ENCODE measurements at places on chromosomes 11 and 22. TPM values are rescaled to one million over a fixed set of nuclear protein-coding genes. Genes with fewer than 3 reads are reported as not detected.

GRCh38 chr11:20238712-20239111, 78.4 kb upstream of the DBX1 start:
- H3K27me3 ChIP-seq, result no peaks in the 10 kb centered on the region
- no peaks in the 10 kb centered on the region for H3K36me3 ChIP-seq
- H3K4me1 ChIP-seq, result no peaks in the 10 kb centered on the region
- H3K27ac ChIP-seq, result no peak overlapping the region
- H3K4me3 ChIP-seq, result no peak overlapping the region

DNA sequence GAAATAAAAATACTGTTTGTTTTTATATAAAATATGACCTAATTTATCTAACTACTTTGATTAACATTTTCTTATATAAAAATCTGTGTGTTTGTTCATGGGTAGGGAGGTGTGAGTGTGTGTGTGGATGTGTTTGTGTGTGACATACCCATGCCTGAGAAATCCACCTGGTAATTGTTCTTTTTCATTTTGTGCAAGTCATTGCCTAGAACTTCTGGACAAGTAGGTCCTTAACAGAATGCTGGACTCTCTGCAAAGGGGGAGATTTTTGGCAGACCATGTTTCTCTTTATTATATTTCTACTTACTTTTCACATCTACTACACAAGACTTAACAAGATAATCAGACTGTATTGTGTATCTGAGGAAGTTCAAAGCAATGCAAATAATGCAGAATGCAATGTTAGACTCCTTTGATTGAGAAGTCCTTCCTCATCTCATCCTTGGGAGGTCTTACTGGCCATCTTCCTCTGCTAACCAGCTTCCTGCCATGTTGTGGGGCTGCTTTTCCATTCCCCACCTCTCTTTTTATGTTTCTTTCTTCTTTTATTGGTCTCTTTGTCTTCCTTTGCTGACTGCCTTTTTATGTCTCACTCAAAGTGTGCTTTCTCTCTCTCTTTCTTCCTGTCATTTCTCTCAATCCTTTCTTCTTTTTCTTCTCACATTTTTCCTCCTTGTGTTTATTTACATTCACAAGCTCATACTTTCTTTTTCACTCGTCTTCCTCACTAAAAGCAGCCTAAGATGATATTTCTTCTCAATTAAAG, 1017.0 kb upstream of the CNTN5 start:
- no peaks in the 10 kb centered on the region for H3K27me3 ChIP-seq
- H3K27ac ChIP-seq, result no peak overlapping the region
- H3K4me3 ChIP-seq, result no peak overlapping the region

GRCh38 chr11:73192272-73192671, 25.8 kb upstream of the P2RY2 start:
- H3K36me3 ChIP-seq, result no peaks in the 10 kb centered on the region
- no peak overlapping the region for H3K4me3 ChIP-seq
- H3K27ac ChIP-seq, result no peak overlapping the region
- no peak for DNase-seq

- H3K4me1 ChIP-seq, result peaks cover 6% of the 10 kb centered on the region
- H3K36me3 ChIP-seq, result no peaks in the 10 kb centered on the region
- no peaks in the 10 kb centered on the region for H3K27me3 ChIP-seq
- no peak for DNase-seq
These were observed 4.1 kb upstream of the USP18 start for GRCh38 chr22:18145676-18146388.

DNA sequence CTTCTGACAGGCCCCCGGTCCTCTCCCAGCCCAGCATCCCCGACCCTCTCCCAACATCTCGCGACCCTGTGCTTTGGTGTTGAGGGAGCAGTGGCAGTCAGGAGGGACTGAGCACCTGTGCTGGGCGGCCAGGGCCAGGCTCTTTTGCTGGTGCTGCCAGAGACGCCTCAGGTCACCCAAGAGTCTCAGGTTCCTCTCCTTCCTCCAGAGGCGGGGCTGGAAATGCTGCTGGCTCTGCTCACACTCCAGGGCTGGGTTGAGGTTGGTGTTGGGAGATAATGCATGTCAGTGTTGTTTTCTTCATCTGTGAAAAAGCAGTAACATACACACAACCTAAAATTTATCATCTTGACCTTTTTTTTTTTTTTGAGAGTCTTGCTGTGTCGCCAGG, 1.2 kb upstream of the IGLL1 start:
- H3K27ac ChIP-seq, result no peak overlapping the region

DNA sequence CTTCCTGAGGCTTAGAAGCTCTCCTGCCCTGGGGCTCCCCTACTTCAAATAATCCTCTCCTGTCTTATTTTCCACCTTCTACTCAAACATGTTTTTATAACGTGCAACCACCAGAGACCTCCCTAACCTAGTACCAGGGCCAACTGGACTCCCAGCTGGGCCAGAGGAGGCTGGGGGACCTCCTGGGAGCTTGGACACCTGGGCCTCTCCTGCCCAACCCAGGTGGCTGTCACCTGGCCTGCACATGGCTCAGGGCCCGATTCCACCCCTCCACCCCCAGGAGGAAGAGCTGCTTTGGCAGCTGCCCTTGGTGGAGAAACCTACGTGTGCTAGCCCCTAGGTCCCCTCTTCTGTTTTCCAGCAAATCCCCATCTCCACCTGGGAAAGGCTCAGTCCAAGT, 105.2 kb downstream of the ABTB2 start:
- no peak overlapping the region for H3K4me3 ChIP-seq
- H3K36me3 ChIP-seq, result no peaks in the 10 kb centered on the region
- DNase-seq, result no peak
- H3K27me3 ChIP-seq, result no peaks in the 10 kb centered on the region
- H3K4me1 ChIP-seq, result peaks cover 13% of the 10 kb centered on the region
- no peak overlapping the region for H3K27ac ChIP-seq

- H3K36me3 ChIP-seq, result no peaks in the 10 kb centered on the region
- peaks cover 14% of the 10 kb centered on the region for H3K27me3 ChIP-seq
- peak; percentile 65 for DNase-seq
- H3K4me1 ChIP-seq, result peaks cover 17% of the 10 kb centered on the region
- peak within 1 kb of the TSS; percentile 97 for H3K27ac ChIP-seq
These were observed at the start of gene CECR2 for GRCh38 chr22:17369439-17370025. TSS of gene CECR2 (plus strand) at chr22:17369460. CDS start at chr22:17369784, 324 bp downstream.

DNA sequence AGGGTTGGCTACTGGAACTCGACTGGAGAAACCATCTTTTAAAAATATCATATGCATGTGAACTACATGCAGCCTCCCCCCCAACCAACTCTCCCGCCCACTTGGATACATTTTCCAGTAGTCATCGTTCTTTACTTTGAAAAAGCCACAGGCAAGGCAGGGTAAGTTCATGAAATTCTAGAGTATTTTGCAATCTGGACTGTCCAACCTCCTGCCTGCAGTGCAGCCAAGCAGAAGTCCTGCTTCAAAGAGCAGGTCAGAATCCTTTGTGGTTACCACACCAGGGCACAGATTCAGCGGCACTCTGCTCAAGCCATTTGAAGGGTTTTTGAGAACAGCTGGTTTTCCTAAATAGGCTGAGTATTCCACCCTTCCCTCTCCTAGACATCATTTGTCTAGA, 12.1 kb downstream of the ELF5 start:
- no peak overlapping the region for H3K27ac ChIP-seq
- peaks cover 3% of the 10 kb centered on the region for H3K27me3 ChIP-seq
- H3K4me3 ChIP-seq, result no peak overlapping the region
- peaks cover 4% of the 10 kb centered on the region for H3K4me1 ChIP-seq

DNA sequence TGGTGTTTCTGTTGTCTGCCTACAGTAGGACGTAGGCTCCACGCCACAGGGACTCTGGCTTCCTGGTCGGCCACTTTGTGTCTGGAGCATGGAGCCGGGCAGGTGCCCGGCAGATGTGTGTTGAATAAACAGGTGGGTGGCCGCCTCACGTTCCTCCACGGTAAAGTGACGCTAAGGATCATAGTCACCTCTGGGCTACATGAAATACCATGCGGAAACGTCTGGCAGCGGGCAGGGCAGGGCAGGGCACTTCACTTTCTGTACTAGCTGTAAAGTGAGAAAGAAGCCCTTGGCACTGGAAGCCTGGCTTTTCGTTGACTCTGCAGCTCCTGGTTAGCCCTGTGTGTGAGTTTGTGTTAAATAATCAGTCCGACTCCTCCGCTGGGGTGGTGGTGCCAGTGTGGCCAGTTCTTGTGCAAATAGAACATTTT, 52.4 kb downstream of the MCM5 start:
- DNase-seq, result no peak
- peaks cover 13% of the 10 kb centered on the region for H3K27me3 ChIP-seq
- H3K4me1 ChIP-seq, result peaks cover 4% of the 10 kb centered on the region
- H3K27ac ChIP-seq, result no peak overlapping the region

GRCh38 chr11:96322775-96323641, 20.0 kb downstream of the MAML2 start:
- no peaks in the 10 kb centered on the region for H3K4me1 ChIP-seq
- DNase-seq, result no peak
- H3K36me3 ChIP-seq, result no peaks in the 10 kb centered on the region
- no peaks in the 10 kb centered on the region for H3K27me3 ChIP-seq
- H3K4me3 ChIP-seq, result no peak overlapping the region
- no peak overlapping the region for H3K27ac ChIP-seq

DNA sequence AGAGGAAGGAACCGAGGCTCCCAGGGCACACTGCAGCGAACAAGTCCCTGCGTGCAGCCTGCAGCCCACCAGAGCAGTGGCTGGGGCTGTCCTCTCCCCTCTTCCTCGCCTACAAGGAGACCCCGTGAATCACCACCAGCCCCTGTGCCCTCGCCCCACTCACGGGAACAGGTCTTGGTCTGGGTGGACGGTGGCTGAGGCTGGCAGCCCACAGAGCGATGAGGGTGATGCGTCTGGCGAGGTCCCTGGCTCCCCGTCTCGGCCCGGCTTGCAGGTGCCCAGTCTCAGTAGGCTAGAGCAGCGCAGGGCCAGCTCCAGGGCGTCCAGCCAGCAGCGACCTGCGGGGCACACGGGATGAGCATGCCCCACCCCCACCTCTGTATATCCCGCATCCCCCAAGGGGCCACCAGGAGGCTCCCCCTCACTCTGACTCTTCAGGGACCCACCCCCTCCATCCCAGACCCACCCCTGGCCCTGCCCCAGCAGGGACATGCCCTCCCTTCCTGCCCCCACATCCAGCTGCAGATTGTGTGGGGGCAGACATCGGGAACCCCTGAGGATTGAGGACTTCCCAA, 50.5 kb upstream of the CARS1 start:
- H3K27me3 ChIP-seq, result no peaks in the 10 kb centered on the region
- no peak for DNase-seq
- no peak overlapping the region for H3K27ac ChIP-seq
- H3K4me3 ChIP-seq, result no peak overlapping the region
- H3K4me1 ChIP-seq, result no peaks in the 10 kb centered on the region
- H3K36me3 ChIP-seq, result peaks cover 24% of the 10 kb centered on the region

- H3K36me3 ChIP-seq, result no peaks in the 10 kb centered on the region
- H3K27me3 ChIP-seq, result peaks cover 12% of the 10 kb centered on the region
- no peak overlapping the region for H3K4me3 ChIP-seq
- no peak overlapping the region for H3K27ac ChIP-seq
- H3K4me1 ChIP-seq, result peaks cover 20% of the 10 kb centered on the region
These were observed 34.1 kb downstream of the LIF start for GRCh38 chr22:30212363-30212995.

KRTAP5-2 gene
- total RNA-seq, result not detected

GTSE1 gene
- total RNA-seq, result 4.4 TPM

VPREB1 gene
- 0.18 TPM for total RNA-seq

ACAT1 gene
- total RNA-seq, result 77.4 TPM

EHBP1L1 gene
- total RNA-seq, result 176 TPM

PYGM gene
- total RNA-seq, result 165 TPM

PKDREJ gene
- total RNA-seq, result 0.04 TPM

PAMR1 gene
- total RNA-seq, result 29.9 TPM

TEX54 gene
- total RNA-seq, result not detected

HBG1 gene
- total RNA-seq, result 1,078 TPM
